ENCODE measurements at places on chromosomes 12 and 14. TPM values are rescaled to one million over a fixed set of nuclear protein-coding genes. Genes with fewer than 3 reads are reported as not detected.

DNA sequence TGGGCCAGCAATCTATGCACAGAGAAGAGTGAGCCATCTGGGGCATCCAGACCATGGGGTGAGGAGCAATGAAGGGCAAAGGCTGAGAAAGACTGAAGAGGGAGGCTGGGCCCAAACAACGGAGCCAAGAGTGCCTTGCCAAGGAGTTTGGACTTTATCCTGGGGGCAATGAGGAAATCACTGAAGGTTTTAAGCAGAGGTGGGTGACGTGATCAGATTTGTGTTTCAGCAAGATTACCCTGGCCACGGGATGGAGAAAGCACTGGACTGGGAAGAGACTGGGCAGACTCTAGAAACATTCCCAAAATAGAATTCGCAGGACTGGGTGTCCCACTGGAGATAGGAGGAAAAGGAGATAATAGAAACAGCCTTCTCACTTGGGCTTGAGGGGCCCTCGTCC lies 65.3 kb downstream of the DPF3 start:
- H3K4me3 ChIP-seq, result no peak overlapping the region
- peaks cover 11% of the 10 kb centered on the region for H3K27me3 ChIP-seq
- no peaks in the 10 kb centered on the region for H3K36me3 ChIP-seq
- no peak overlapping the region for H3K27ac ChIP-seq

DNA sequence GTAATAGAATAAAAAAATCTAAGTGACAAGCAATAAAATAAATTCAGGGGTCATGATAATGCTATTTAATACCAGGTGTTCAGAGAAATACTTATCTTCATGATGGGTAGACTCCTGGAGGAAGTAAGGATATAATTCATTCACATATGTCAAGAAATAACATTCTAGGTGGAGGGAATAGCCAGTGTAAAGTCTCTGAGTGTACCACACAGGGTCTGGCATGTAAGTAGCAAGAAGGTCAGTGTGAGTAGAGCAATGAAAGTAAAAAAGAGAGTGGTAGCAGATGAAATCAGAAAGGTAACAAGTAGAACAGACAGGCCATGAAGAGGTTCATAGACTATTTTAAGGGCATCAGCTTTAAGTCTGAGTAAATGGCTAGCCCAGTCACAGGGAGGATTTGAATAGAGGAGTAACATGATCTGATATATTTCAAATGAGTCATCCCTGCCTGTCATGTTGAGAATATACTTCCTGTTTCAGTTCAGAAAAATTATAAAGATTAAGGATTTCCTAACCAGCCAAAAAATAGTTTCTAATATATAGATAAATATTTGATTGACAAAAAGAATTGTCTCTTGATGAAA lies 519.9 kb downstream of the C12orf50 start:
- DNase-seq, result no peak
- no peaks in the 10 kb centered on the region for H3K36me3 ChIP-seq
- H3K4me3 ChIP-seq, result no peak overlapping the region
- no peaks in the 10 kb centered on the region for H3K4me1 ChIP-seq
- no peaks in the 10 kb centered on the region for H3K27me3 ChIP-seq

- no peak overlapping the region for H3K27ac ChIP-seq
- no peaks in the 10 kb centered on the region for H3K27me3 ChIP-seq
- peaks cover 4% of the 10 kb centered on the region for H3K4me1 ChIP-seq
- no peak for DNase-seq
- H3K4me3 ChIP-seq, result no peak overlapping the region
Observed at GRCh38 chr14:77838831-77839511, 39.1 kb downstream of the ADCK1 start.

DNA sequence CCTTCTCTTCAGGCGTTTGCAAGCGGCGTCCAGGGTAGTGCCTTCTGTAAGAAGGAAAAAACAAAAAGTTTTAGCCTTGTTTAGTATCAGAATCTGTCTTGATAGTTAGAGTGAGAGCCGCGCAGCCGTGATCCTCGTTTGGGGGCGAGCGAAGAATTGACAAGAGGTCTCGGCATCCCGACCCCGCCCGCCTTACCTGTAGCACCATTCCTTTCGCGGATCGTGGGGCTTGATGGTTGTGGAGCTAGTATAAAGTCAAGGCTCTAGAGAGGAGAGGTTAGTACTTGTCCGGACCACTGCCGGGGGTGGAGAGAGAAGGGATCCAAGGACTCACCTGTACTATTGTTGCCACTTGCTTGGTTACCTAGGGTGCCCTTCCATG lies 494 bp downstream of the TMTC3 start:
- H3K4me3 ChIP-seq, result peak overlapping the region; percentile 62
- no peaks in the 10 kb centered on the region for H3K36me3 ChIP-seq
- H3K4me1 ChIP-seq, result peaks cover 14% of the 10 kb centered on the region
- no peaks in the 10 kb centered on the region for H3K27me3 ChIP-seq
- H3K27ac ChIP-seq, result peak overlapping the region; percentile 39

GRCh38 chr14:87615822-87616679 lies 376.9 kb downstream of the GALC start:
- no peak for DNase-seq
- H3K36me3 ChIP-seq, result no peaks in the 10 kb centered on the region
- H3K27me3 ChIP-seq, result no peaks in the 10 kb centered on the region
- H3K27ac ChIP-seq, result no peak overlapping the region
- no peak overlapping the region for H3K4me3 ChIP-seq

DNA sequence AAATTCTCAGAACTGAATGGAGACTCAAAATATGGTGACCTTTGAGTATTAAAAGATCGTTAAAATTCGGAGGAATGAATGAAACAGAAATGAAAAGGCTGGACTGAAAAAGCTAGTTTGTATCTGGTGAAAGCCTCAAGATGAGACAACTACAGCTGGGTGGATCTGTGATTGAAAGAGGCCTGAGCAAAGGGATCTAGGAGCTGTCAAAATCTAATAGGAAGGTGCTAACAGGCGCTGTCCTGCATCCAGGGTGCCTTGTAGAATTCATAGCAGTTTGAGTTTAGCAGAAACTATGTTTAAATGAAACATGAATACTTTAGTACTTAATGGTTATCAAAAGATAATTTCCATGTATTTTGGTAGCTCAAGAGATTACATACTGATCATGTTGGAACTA lies 2.3 kb downstream of the YY1 start:
- H3K36me3 ChIP-seq, result no peaks in the 10 kb centered on the region
- H3K4me3 ChIP-seq, result peak overlapping the region; percentile 51
- H3K4me1 ChIP-seq, result peaks cover 51% of the 10 kb centered on the region
- DNase-seq, result no peak
- no peaks in the 10 kb centered on the region for H3K27me3 ChIP-seq

DNA sequence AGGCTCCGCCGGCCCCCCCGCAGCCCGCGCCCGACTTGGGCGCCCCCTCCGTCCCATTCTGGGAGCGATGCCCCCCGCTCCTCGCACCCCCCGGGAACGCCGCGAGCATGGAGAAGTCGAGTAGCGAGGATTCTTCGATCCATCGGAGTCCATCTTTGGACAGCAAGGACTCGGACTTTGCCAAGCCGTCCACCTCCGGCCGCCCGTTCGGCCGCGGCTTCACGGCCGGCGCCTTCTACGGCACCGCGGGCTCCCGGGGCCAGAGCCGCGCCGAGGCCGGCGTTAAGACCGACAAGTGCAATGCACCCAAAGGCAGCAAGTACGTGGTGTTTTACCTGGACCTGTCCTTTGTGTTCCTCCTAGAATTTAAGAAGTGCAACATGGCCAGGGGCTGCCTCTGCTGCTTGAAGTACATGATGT lies 123.6 kb downstream of the TSPAN9 start:
- peaks cover 12% of the 10 kb centered on the region for H3K27me3 ChIP-seq
- no peak for DNase-seq
- H3K4me3 ChIP-seq, result no peak overlapping the region
- peaks cover 4% of the 10 kb centered on the region for H3K4me1 ChIP-seq
- no peaks in the 10 kb centered on the region for H3K36me3 ChIP-seq

GRCh38 chr14:91929700-91930099 lies 17.8 kb downstream of the FBLN5 start:
- H3K4me3 ChIP-seq, result no peak overlapping the region
- DNase-seq, result no peak
- no peak overlapping the region for H3K27ac ChIP-seq
- no peaks in the 10 kb centered on the region for H3K36me3 ChIP-seq
- H3K4me1 ChIP-seq, result no peaks in the 10 kb centered on the region
- no peaks in the 10 kb centered on the region for H3K27me3 ChIP-seq

DNA sequence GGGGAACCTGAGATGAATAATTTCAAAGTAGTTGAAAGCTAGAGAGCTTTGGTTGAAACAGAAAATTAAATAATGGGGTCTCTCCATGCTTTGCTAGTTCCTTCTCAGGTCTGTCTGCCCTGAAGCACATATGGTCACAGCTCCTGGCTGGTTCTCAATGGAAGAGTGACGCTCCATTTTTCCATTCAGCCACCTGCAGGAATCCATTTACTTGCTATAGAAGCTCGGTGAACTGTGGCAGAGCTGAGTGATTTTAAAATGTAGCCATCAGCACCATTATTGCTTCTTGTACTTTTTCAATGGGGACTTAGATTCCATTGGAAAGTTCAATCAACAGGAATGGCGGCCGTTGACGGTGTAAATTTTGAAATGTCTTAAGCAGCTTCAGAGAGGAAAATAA lies 525.2 kb downstream of the GLT1D1 start:
- no peak overlapping the region for H3K4me3 ChIP-seq
- no peak overlapping the region for H3K27ac ChIP-seq
- no peaks in the 10 kb centered on the region for H3K4me1 ChIP-seq

- H3K27ac ChIP-seq, result no peak overlapping the region
- H3K4me3 ChIP-seq, result no peak overlapping the region
- DNase-seq, result no peak
- H3K4me1 ChIP-seq, result no peaks in the 10 kb centered on the region
Observed at GRCh38 chr12:5310151-5310550, 121.8 kb upstream of the NTF3 start.

DNA sequence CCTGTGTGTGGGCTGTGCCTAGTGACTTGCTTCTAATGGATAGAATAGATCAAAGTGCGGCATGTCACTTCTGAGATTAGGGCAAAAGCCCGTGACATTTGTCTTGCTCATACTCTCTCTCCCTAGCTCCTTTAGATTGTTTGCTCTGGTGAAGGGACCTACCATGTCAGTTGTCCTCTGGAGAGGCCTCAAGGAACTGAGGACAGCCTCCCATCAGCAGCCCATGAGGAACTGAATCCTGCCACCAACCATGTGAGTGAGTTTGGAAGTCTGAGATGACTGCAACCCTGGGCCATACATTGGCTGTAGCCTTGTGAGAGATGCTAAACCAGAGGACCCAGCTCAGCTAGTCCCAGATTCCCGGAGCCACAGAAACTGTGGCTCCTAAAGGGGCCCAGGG lies 101.6 kb upstream of the ESRRB start:
- no peaks in the 10 kb centered on the region for H3K4me1 ChIP-seq
- no peak for DNase-seq
- no peak overlapping the region for H3K4me3 ChIP-seq
- H3K27me3 ChIP-seq, result no peaks in the 10 kb centered on the region

GRCh38 chr12:85779768-85780167 lies 56.4 kb downstream of the RASSF9 start:
- H3K36me3 ChIP-seq, result no peaks in the 10 kb centered on the region
- no peak overlapping the region for H3K27ac ChIP-seq
- no peak for DNase-seq
- H3K27me3 ChIP-seq, result no peaks in the 10 kb centered on the region

- no peak overlapping the region for H3K4me3 ChIP-seq
- H3K27me3 ChIP-seq, result no peaks in the 10 kb centered on the region
- H3K4me1 ChIP-seq, result no peaks in the 10 kb centered on the region
Observed at GRCh38 chr12:6061660-6062059, 62.8 kb downstream of the VWF start.

DNA sequence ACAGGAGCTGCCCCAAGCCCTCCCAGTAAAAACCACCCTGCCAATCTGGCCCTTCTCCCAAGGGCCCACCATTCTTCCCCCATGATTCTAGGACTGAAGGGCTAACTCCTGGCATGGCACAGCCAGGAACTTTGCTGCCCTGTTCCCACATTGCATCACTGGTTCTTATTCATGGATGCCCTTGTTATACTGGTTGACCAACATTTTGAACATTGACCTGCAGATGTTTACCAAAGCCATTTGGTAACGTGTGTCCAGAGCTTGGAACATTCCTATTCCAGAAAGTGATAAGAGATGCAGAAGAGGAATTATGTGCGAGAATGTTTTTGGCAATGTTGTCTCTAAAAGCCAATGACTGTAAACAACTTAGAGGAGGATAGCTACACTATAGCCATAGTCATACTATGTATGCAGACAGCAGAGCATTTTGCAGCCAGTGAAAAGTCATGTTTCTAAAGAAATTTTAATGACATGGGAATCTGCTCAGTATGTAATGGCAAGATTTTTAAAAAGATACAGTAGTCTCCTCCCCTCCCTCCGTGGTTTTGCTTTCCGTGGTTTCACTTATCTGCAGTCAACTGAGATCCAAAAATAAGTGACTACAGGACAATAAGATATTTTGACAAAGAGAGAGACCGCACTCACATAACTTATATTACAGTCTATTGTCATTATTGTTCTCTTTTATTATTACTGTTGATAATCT lies 108.8 kb downstream of the DAAM1 start:
- H3K27ac ChIP-seq, result no peak overlapping the region
- no peak for DNase-seq
- no peaks in the 10 kb centered on the region for H3K36me3 ChIP-seq
- H3K27me3 ChIP-seq, result no peaks in the 10 kb centered on the region

- H3K27ac ChIP-seq, result peak overlapping the region; percentile 16
- no peaks in the 10 kb centered on the region for H3K4me1 ChIP-seq
- no peaks in the 10 kb centered on the region for H3K27me3 ChIP-seq
- H3K4me3 ChIP-seq, result no peak overlapping the region
Observed at GRCh38 chr12:122471324-122472226, 29.2 kb downstream of the ZCCHC8 start.

DNA sequence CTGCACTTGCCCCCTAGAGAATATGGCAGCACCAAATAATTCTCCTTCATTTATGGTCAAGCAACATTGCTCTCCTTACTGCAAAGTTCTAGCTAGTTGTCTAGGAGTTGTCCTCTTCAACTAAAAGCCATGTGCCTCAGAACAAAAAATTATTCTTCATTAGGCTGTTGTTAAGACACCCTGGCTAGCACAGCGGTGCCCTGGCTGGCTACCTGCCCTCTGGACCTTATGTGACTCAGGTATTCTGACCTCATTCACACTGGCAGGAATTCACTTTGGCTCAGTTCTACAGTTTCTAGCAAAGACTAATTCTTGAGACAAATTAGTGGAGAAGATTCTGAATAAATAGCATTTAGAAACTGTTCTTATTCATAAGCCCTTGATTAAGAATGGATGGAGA lies 224.4 kb upstream of the KRR1 start:
- DNase-seq, result no peak
- H3K36me3 ChIP-seq, result no peaks in the 10 kb centered on the region
- H3K27ac ChIP-seq, result no peak overlapping the region

Gene NELL2
- 187 TPM for total RNA-seq

Gene GDF3
- not detected for total RNA-seq

Gene NKX2-1
- not detected for total RNA-seq

Gene MYL2
- not detected for total RNA-seq

Gene PPP2R3C
- total RNA-seq, result 40.5 TPM

Gene SERPINA1
- 7.6 TPM for total RNA-seq

Gene SRGAP1
- total RNA-seq, result 0.25 TPM

Gene PRKD1
- not detected for total RNA-seq

Gene DHRS2
- 0.49 TPM for total RNA-seq

Gene PHETA1
- 6.2 TPM for total RNA-seq

Gene AKAP3
- 3.3 TPM for total RNA-seq

Gene CABP1
- total RNA-seq, result not detected

All from T-cell (primary cell).